Activated T-helper 1 cell treated with Interleukin-2 at 50 U/mL for 16 hours (primary cell): ENCODE measurements at places on chromosomes 1 and 21.
A peak's percentile ranks its signal among the peaks of the same experiment; 100 is the strongest.

GRCh38 chr1:37186246-37186756, 152.0 kb upstream of the GRIK3 start:
- no peak for DNase-seq

DNA sequence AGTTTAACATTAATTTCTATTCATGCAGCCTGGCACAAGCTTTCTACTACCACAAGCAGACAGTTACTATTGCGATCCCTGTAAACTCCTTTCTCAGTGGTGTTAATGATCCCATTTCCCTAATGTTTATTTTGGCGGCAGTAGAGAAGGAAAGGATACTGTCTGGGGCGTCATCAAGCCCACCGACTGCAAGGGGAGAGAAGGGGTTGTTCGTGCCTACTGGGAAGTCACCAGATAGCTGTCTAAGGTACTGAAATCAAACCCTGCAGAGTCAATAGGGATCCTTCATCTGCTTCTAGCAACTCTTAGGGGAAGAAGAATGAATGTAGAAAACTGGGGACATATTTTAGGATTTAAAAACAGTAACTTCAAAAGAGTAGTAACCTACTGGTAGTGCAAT, 95.2 kb upstream of the ADAR start:
- no peak for DNase-seq

GRCh38 chr1:226309398-226310244, 657 bp upstream of the LIN9 start:
- DNase-seq = no peak

DNA sequence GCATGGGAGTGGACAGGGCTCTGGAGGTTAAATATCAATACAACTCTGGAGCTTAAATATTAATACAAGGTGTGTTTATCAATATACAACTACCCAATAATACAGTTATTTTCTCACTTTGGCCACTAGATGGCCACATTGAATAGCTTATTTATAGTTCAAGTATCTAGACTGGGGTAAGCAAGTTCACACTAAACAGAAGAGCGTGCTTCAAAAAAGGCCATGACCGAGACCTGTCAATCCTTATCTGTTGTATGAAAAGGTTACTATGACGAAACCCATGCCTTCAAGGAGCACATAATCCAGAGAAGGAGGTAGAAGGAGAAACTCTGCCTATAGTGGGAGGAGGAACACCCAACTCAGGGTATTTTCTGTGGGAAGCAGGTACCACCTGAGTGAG, 29.1 kb downstream of the CHML start:
- no peak for DNase-seq

DNA sequence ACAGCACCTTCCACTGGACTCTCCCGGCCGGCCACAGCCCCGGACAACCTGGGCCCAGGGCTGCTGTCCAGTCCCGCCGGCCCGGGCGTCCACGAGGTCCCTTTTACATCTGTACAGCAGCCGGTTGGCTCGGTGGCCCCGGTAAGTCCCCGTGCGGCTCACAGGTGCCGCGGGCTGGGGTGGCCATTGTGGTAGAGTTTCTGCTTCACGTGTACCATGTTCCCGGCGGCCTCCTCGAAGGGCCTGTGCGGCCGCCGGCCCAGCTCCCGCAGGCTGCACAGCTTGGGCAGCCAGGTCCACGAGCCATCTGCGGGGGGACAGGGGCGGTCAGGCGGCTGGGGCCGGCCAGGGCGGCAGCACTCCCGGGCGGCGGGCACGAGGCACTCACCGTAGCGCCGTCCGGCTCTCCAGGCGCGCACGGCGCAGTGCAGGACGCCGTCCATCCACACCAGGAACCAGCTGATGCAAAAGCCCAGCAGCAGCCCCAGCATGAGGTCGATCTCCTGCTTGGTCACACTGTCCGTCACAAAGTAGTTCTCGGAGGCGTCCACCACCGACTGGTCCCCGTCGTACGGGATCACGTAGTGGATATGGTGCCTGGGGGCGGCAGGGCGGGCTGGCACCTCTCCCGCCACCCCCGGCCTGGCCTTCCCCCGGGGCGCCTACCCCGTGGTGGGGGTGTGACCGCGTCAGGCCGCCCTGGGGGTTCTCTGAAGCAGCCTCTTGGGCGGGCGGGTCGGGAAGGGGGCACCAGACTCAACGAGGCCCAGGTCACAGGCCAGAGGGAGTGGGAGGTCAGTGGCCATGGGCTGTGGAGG, 5.0 kb downstream of the TMEM240 start:
- no peak for DNase-seq

DNA sequence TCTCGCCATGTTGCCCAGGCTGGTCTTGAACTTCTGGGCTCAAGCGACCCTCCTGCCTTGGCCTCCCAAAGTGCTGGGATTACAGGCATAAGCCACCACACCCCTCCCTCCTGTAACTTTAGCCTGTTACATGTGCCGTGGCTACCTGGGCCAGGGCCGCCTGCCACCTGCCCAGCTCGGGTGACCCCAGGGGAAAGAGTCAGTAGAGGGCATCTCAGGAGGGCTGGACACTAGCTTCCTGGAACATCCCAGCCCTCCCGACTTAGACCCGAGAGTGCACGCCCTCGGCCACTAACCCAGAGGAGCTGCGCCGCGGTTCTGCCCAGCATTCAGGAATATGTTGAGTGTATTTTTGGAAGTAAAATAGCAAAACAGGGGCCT, 40.4 kb upstream of the TMEM52 start:
- DNase-seq = no peak

GRCh38 chr21:25934130-25934529, 199.4 kb downstream of the GABPA start:
- no peak for DNase-seq

DNA sequence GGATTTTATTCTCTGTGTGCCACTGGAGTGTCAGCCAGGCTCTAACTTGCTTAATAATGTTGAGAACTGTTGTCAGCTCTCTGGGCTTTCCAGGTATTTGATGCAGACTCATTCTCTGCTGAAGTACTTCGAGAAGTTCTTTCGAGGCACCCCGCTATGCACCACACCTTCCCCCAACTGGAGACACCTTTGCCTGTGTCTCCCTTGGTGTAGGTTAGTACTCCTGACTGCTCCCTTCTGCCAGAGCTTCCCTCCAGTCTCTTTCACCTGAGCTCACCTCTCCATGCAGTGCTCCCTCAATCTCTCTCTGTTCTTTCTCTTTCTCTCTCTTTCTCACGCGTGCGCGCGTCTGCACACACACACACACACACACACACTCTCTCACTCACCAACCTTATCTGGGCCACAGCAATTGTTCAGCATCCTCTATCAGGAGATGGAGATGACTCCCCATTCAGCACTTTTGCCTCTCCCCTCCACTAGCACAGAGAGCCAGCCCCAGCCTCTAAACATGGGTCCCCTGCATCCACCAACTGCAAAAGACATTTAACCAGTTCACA, 14.0 kb upstream of the MGST3 start:
- no peak for DNase-seq

DNA sequence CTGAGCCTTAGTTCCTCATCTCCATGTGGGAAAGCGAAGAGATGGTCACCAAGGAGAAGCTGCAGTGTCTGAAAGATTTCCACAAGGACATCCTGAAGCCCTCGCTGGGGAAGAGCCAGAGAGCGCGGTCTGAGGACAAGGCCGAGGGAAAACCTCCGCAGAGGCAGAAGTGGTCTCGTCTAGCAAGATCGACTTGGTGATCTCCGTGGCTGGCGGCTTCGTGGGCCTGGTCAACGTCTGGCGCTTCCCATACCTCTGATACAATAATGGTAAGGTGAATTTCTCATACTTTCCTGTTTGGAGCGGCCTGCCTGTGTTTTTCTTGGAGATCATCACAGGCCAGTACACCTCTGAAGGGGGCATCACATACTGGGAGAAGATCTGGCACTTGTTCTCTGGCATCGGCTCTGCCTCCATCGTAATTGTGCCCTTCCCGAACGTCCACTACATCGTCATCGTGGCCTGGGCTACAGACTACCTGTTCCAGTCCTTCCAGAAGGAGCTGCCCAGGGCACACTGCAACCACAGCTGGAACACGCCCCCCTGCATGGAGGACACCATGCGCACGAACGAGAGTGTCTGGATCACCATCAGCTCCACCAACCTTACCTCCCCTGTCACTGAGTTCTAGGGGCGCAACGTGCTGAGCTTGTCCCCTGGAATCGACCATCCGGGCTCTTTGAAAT, 841.1 kb upstream of the TMPRSS15 start:
- DNase-seq = no peak

DNA sequence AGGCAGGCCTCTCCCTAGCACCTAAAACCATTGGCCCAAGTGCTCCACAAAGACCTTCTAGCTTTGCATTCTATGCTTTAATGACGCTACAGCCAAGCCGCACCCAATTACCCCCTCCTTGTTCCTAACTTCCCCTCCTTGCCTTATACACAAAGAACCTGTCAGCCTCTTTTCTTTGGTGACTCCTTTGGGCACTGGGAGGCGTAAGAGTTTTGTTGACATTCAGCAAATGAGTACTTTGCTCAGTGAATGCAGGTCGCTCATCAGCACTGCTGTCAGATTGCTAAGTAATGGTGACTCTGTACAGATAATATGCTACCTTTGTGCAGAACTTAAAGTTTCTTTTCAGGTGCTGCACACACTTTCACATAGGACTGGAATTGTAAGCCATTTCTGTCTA, 187.6 kb upstream of the FAM78B start:
- DNase-seq = no peak

GRCh38 chr1:244665771-244666217, 12.9 kb downstream of the DESI2 start:
- no peak for DNase-seq

GRCh38 chr1:108692724-108693655, 880 bp downstream of the PRPF38B start:
- peak; percentile 63 for DNase-seq

DNA sequence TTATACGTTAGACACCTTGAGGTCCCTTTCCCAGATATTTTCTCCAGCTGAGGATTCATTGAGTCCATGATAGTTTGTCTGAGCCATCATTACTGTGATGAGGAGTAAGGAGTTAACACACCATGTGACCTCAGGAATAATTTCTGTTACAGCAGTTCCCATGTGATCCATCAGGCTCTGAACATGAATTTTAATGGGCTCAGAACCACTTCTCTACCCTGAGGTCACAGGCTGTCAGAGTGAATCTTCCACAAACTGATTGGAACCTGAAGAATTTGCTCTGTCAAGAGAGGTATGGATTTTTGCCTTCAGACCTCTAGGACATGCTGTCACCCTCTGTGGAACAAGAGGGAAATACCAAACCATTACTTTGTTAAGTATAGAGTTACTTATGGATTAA, 81.0 kb downstream of the NTMT2 start:
- DNase-seq = no peak

GRCh38 chr1:218891577-218891976, 282.1 kb upstream of the LYPLAL1 start:
- no peak for DNase-seq

DNA sequence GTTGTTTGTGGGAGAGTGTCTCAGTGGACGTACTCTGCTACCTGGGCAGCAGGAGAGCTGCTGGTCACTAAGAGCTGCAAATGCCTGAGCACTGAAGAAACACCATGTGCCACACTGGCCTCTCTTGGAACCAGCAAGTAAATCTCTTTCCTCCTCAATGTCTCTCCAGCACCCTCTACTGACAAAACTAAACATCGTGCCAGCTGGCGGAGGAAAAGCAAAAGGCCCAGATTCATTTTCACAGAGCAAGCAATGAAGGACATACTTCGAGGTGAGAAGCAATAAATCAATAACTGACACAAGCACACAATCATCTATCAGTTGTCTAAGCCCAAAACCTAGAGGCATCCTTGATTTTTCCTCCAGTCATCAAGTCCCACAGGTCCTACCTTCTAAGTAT, 78.1 kb downstream of the RERE start:
- DNase-seq = no peak

DNA sequence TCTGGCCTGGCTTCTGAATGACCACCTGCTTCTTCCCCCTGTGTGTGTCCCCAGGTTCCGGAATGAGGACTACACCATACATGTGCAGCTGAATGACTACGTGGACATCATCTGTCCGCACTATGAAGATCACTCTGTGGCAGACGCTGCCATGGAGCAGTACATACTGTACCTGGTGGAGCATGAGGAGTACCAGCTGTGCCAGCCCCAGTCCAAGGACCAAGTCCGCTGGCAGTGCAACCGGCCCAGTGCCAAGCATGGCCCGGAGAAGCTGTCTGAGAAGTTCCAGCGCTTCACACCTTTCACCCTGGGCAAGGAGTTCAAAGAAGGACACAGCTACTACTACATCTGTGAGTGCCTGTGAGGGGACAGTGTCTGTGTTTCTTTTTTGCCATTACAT, 3.6 kb downstream of the EFNA1 start:
- no peak for DNase-seq

- DNase-seq = no peak
Observed at GRCh38 chr1:95154096-95154495, 36.9 kb downstream of the TLCD4 start.

DNA sequence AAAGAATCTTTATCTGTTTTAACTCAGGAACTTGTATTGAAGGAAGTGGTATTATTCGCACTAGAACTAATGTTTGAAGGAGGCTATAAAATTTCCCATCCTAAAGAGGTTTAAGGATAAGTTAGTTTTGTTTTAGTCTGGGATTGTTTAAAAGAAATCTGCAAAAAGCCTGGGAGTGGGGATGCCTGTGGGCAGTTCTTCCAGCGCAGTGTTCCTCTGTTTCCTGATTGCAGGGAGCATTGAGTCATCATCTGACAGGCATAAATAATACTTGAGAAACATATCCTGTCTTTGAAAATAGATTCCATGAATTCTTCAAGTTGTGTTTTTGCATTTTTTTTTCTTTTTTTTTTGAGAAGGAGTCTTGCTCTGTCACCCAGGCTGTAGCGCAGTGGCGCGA, 350.8 kb upstream of the PTBP2 start:
- DNase-seq = no peak

GRCh38 chr1:245901037-245901436, 606.0 kb downstream of the SMYD3 start:
- DNase-seq = no peak

GRCh38 chr1:186511761-186512637, 51.1 kb upstream of the PDC start:
- no peak for DNase-seq

GRCh38 chr1:154682254-154682653, 74.3 kb upstream of the ADAR start:
- no peak for DNase-seq

GRCh38 chr1:24888971-24889676, 41.0 kb downstream of the RUNX3 start:
- no peak for DNase-seq
